ENCODE measurements at places on chromosomes 7 and 10.
A peak's percentile ranks its signal among the peaks of the same experiment; 100 is the strongest.

GRCh38 chr7:55470261-55470660, 102.0 kb downstream of the VOPP1 start:
- DNase-seq, result no peak

- DNase-seq, result no peak
These were observed 18.9 kb downstream of the RGR start for GRCh38 chr10:84263716-84264115.

- no peak for DNase-seq
These were observed 191.3 kb upstream of the PODXL start for GRCh38 chr7:131747658-131748232.

- DNase-seq, result no peak
These were observed 127.6 kb downstream of the CCNY start for GRCh38 chr10:35463878-35464277.

- DNase-seq, result peak; percentile 26
These were observed at the start of gene REEP3 for GRCh38 chr10:63520500-63521415. REEP3 (plus strand) TSS chr10:63521401; CDS start chr10:63521546, 145 bp downstream.

GRCh38 chr7:90692947-90693346, 96.8 kb downstream of the CDK14 start:
- no peak for DNase-seq

GRCh38 chr7:63080831-63081230, 917.8 kb upstream of the ZNF722 start:
- no peak for DNase-seq

DNA sequence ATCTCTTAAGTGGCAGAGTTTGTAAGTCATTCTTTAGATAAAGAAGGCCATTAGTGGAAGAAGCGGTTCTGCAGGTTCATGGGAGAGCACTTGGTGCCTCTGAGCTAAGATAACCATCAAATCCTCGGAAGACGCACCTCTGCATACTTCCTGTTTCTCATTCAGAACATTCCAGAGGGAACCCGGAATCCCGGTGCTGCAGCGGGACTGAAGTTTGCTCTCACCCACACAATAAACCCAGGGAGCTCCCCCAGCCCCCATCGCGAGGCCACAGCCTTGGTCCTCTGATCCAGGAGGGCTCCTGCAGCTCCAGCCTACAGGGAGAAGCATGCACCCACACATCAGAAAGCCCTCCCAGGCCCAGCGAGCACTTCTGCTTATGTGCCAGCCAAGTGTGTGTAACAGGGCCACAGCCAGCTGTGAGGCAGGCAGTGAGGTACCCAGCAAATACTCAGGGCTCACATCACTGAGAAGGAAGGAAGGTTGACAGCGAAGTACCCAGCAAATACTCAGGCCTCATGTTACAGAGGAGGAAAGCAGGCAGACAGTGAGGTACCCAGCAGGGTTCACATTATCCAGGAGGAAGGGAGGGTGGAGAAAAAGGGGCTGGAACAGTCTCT, 142.4 kb downstream of the DIP2C start:
- DNase-seq, result no peak

DNA sequence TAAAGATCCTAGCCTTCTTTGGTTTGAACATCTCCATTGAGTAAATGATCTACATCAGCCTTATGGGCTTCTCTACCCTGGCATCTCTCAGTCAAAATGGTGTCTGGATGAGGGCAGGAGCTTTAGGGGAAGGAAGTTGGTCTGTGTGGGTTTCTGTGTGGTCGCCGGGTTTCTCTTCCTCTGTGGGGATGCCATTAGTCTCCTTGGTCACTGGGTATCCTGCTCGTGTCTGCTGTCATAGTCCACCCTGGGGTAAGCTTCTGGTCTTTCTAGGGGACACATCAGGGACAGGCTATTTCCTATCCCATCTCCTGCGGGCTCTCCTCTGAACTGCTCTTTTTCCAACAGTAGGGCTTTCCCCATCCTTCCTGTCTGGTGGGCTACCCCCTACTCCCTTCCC, 150.3 kb upstream of the NPY start:
- peak; percentile 10 for DNase-seq

DNA sequence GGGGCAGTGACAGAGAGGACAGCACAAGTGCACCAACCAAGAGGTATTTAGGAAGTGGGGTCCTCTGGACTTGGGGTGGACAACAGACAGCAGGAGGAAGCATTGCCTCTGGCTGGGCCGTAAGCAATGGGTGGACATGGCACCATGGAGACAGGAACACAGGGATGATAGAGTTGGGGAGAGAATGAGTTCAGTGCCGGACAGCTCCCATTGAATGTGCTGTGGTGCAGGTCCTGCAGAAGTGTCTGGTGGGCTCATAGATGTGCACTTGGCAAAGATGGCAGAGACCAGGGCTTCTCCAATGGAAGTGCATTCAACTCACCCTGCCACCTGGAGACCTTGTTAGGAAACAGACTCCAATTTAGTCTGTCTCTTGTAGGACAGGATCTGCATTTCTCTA, 341.5 kb upstream of the ZMIZ1 start:
- no peak for DNase-seq

DNA sequence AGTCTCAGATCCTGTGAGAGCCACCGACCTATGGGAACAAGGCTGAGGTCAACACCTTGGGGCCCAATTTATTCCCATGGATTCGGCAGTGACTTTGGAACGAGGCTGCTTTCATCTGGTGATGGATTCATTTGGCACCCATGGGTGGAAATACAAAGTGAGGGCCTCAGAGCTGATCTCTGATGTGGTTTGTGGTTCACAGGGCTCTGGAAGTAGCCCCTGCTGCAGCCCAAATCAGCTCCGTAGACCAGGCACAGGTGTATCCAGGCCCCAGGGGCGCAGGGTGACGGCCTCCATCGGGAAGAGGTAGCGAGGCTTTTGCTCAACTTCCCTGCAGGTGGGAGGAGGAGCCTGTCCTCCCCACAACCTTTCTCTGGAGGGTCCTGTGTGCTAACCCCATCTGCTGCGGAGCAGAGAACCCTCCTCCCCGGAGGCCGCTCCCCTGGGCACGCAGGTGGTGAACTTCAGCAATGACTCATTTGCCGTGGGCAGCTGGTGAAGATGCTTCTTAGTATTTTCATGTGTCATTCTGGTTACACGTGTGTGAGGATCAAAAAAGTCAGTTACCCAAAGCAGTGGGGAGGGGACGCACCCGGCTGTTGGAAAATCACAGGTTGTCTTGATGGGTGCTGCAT, 7.5 kb upstream of the JAKMIP3 start:
- no peak for DNase-seq

DNA sequence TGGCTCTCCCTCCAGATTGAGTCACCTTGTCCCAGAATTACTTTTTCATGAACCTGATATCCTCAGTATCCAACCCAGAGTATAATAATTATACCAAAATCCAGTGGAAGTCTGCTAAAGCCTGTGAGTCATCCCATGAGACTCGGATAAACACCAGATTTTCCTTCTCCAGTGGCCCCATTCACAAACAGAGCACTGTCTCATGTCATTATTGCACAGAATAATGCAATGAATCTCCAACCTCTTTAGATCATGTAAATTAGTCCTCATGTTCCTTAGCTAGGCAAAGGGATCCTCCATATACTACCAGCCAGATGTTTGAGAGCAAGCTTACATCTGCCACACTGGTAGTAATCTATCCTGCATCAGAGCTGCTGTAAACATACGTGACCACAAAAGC, 89.0 kb downstream of the AMPH start:
- no peak for DNase-seq

- DNase-seq, result no peak
These were observed 65.1 kb downstream of the MINDY3 start for GRCh38 chr10:15795036-15795792.

GRCh38 chr10:63217120-63217605, 84.0 kb downstream of the NRBF2 start:
- DNase-seq, result no peak

DNA sequence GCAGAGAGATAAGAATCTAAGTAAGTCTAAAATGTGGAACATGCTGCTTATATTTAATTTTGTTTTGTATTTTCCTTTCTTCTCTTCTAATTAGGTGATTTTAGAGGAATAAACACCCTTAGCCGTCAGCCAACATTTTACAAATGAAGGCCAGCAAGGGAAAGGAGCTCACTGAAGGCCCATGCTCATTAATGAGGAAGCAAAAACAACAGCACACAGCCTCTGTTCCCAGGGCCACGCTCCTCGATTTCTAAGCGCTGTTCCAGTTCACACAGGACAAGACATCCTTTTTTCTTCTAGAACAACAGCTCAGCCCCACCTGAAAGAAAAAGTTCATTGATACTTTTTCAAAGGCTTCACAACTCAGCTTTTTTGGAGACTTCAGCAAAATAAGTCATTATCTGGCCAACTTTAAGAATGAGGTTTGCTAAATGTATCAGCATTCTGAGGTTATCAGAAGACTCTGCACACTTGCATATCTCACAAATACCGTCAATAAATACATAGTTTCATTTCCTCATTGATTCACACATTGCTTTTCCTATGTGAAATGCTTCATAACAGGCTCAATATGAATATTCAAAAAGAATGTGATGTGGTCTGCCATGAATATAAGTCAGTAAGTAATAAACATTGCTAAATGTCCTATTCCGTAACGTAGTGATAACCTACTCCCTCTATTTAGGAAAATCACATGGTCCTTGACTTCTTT, 34.8 kb upstream of the SFMBT2 start:
- DNase-seq, result no peak

DNA sequence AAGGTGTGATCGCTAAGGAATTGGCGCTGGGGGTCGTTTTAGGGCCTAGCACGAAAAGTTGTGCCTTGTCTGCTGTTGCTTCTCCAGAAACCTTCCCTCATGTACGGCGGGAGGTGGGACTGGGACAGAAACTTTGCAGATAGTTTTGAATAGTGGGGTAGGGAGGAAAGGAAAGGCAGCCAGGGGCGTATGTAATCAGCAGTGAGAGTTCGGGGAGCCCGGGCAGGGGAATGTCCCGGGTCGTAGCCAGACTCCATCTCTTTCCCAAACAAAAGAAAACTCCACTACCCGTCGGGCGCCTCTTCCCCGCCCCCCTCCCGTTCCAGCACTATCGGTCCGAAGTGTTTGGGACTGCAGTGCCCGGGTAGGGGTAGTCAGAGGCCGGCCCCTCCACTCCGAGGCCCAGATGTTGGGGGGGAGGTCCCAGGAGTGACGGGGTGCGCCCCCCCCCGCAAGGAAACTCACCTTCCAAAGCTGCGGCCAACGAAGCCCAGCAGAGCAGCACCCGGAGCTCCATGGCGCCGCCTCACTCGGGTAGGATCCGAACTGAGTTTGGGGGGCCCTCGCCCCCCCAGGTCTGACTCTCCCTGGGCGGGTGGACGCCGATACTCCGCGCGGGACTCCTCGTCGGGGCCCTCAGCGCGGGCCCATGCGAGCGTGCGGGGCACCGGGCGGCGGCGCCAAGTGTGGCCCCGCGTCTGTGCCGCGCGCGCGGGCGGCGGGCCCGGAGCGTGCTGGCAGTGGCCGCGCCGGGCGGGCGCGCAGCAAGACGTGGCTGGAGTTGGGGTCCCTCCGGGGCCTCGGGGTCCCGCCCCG, 601 bp downstream of the EPHB4 start:
- DNase-seq, result no peak

DNA sequence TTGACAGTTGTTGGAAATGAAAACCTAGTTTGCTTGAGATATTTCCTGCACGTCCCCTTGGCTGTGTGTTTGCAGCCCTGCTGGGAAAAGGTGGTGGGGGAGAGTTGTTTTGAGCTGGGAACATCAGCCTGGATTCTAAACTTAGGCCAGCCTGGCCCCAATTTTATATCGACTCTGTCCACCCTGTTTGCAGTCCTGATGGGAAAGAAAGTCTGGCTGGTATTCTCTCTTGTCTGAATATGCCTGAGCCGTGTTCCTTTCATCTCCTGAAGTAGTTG, 178.7 kb downstream of the CCDC3 start:
- no peak for DNase-seq

- no peak for DNase-seq
These were observed 99.6 kb downstream of the PRPF18 start for GRCh38 chr10:13686331-13686752.

- DNase-seq, result no peak
These were observed 61.2 kb upstream of the CAPZA2 start for GRCh38 chr7:116801092-116801710.

GRCh38 chr10:34995925-34996324, 94.2 kb downstream of the CUL2 start:
- DNase-seq, result no peak

- no peak for DNase-seq
These were observed 36.0 kb downstream of the GNA12 start for GRCh38 chr7:2807845-2808772.

GRCh38 chr10:8758029-8758428, 703.5 kb downstream of the GATA3 start:
- DNase-seq, result no peak

GRCh38 chr10:122560279-122560804, at the start of gene DMBT1:
DMBT1 (plus strand) TSS chr10:122560754; CDS start chr10:122560771, 17 bp downstream.
- DNase-seq, result no peak

GRCh38 chr7:90213521-90213920, 2.0 kb downstream of the STEAP2 start:
- DNase-seq, result no peak

- DNase-seq, result no peak
These were observed 28.2 kb downstream of the TIMM23 start for GRCh38 chr10:46000538-46000937.

All from T-helper 2 cell (primary cell).